ENCODE measurements at places on chromosomes 3 and 15.
A peak's percentile ranks its signal among the peaks of the same experiment; 100 is the strongest.

- DNase-seq, result peak; percentile 25
Observed at GRCh38 chr15:31303726-31304648, 22.6 kb upstream of the KLF13 start.

DNA sequence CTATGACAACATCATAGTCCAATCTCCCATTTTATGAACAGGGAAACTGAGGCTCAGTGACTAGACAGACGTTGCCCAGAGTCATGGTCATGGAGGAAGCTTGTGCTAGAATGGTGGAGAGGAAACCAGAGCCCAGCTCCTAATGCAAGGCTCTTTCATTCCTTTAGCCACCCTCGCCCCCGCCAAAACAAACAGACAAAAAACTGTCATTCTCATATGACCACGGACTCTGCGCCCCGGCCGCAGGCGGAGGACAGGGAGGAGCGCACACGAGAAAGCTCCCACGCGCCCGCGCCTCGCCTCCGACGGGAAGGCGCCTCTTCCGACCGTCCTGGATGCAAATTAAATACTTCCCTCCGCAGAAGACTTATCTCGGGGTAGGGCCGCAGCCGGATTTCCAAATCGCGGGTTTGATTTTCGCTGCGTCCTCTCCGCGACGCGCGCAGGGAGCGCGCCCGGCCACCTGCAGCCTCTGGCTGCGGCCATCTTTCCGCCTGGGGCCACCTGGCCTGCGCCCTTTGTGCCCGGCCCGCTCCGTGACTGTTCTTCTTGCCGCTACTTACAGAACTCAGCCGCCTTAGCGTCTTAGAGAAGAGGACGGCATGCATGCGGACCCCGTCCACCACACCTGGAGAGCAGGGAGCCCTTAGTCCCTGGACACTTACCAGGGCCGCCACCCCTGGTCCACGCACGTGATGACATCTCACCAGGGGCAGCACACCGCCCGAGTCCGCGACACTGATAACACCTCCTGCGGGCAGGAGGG, 670 bp upstream of the ATP13A3 start:
- peak; percentile 72 for DNase-seq

DNA sequence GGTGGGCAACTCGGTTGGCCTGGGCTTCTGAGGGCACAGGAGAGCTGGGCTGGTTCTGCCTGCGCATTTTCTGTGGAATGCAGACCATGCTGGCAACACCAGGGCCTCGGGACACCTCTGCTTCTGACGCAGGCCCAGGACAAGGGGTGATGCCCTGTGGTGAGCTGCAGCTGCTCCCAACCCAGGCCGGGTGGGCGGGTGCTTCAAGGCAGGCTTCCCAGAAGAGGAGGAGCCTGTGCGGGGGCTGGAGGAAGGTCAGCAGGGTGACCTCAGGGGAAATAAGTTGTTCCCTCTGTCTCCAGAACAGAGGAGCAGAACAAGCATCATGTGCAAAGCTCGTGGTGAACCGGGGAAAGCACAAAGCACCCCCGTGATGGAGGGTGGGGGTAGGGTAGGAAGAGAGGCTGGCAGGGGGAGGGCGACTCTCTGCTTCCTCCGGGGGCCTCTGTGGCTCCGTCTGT, 11.0 kb upstream of the PLXNA1 start:
- peak; percentile 37 for DNase-seq

GRCh38 chr15:99310745-99311144, 59.5 kb downstream of the LRRC28 start:
- no peak for DNase-seq

- DNase-seq, result no peak
Observed at GRCh38 chr3:165191491-165191890, 4.7 kb downstream of the SLITRK3 start.

GRCh38 chr3:113450911-113451310, 9.6 kb upstream of the CFAP44 start:
- DNase-seq, result no peak

DNA sequence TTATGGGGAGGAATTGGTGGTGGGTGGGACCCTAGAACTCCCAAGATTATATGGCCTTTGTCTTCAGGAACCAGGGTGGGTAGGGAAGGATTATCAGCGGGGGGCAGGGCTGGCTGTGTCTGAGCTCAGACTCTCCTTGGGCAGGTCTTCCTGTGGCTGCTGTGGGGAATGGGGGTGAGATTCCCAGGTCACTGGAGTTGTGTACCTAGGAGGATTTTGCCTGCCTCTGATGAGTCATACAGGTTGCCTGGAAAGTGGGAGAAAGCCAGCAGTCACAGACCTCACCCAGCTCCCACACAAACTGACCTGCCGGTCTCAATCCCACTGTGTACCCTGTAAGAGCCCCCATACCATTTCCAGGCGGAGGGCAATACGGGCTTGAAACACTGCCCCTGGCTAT, 209.9 kb upstream of the CNTN3 start:
- DNase-seq, result no peak

GRCh38 chr3:48709051-48709461, 8.0 kb downstream of the IP6K2 start:
- DNase-seq, result no peak

- no peak for DNase-seq
Observed at GRCh38 chr3:100151024-100151707, 36.9 kb upstream of the FILIP1L start.

- DNase-seq, result no peak
Observed at GRCh38 chr3:196553551-196553950, 14.8 kb downstream of the WDR53 start.

DNA sequence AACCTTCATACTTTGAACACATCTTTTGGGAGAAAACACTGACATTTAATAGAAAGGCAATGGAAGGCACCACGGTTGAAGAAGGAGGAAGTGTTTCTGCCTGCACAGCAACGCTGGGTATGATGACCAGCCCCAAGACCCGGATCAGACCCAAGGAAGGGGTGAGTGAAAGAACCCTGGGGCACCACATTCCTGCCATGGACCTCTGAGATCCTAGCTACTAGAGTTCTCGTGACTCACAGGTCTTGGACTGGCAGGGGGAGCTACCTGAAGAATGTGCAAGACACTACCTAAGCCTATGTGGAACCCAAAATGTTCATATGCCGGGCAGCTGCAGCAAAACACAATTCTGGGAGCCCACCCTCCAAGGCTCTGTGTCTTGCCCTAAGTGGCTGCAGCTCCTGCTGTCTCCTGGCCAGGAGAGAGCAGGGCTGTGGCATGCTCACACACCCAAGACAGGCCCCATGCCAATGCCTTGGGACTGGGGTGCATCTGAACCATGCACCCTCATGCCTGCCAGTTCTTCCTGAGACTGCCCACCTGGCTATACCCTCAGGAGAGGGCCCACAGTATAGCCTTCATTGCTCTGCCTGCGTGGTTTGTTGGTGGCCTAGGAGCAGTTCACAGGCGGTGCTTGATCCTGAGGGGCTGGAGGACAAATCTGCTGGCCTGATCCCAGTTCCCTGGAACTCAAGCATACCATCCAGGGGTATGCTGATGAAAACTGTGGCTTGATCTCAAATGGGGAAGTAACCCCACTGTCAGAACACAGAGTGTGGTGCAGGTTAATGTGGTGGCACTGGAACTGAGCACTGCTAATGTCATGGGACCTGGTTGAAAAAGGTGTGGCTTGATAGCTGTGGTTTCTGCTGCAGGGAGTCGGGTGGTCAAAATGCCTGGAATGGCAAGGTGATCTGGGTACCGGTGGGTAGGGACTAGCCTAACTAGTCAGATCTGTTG, 353.3 kb upstream of the ARHGEF26 start:
- DNase-seq, result no peak

DNA sequence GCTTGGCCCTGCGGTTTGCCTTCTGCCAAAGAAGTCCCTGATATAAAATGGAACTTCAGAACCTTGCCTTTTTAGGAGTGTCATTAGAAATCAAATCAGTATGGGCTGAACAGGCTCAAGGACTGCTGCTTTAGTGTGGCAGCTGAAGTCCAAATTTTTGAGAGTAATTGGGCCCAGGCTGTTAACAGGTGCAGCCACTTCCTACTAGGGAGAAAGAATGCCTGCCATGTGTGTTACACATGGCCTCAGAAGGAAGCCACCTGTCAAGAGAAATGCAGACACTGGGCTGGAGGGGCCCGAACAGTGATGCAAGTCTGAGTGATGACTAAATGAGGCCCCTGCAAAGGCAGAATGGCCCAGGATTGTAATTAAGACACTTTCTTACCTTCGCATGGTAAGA, 786.7 kb upstream of the CFAP20DC start:
- DNase-seq, result no peak

- no peak for DNase-seq
Observed at GRCh38 chr3:183252118-183252782, 803 bp upstream of the B3GNT5 start.

GRCh38 chr3:61665987-61666386, 104.6 kb downstream of the PTPRG start:
- DNase-seq, result no peak

DNA sequence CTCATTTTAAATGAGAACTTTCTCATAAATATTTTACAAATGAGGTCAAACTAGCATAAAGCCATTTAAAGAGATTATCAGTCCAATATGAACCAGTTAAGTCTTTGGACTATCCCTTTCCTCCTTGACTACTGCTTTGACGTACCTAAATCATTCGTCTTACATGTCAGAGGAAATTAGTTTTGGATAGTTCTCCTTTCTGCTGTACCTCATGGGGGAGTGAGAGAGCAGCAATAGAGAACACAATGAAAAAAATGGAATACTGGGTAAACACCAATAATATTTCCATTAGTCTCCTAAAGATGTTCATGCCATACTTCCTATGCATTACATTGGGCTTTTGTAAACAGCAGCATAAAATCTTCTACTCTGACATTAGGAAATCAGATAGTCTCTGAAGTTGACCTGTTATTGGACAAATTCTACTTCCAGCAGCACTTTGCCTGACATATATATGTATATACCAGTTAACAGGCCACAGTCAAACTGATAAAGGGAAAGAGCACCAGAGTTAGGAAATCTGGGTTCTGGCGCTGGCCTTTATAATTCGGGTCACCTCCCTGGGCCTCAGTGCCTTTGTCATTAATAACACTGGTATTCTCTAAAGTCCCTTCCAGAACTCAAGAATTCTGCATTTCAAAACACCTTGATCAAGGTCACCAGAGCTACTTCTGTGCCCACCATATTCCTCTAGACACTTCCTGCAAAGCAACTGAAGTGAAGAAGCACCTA, 26.8 kb downstream of the TIMMDC1 start:
- DNase-seq, result no peak

DNA sequence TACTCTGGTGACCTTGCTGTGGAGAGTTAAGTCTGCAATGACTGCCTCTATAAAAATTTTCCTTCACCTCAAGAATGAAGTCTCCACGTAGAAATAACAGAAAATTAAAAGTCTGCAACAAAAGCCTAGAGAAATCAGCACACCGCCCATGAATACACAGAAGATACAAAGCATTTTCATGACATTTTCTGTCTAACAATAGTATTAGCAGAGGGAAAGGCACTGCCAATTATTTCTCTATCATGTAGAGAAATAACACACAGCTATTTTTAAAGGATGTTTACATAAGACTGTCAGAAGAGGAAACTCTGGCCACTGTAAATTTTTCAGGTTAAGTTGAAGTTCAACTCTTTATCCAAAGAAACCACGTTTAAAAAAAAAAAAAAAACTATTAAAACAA, 80.8 kb downstream of the GSK3B start:
- DNase-seq, result no peak

DNA sequence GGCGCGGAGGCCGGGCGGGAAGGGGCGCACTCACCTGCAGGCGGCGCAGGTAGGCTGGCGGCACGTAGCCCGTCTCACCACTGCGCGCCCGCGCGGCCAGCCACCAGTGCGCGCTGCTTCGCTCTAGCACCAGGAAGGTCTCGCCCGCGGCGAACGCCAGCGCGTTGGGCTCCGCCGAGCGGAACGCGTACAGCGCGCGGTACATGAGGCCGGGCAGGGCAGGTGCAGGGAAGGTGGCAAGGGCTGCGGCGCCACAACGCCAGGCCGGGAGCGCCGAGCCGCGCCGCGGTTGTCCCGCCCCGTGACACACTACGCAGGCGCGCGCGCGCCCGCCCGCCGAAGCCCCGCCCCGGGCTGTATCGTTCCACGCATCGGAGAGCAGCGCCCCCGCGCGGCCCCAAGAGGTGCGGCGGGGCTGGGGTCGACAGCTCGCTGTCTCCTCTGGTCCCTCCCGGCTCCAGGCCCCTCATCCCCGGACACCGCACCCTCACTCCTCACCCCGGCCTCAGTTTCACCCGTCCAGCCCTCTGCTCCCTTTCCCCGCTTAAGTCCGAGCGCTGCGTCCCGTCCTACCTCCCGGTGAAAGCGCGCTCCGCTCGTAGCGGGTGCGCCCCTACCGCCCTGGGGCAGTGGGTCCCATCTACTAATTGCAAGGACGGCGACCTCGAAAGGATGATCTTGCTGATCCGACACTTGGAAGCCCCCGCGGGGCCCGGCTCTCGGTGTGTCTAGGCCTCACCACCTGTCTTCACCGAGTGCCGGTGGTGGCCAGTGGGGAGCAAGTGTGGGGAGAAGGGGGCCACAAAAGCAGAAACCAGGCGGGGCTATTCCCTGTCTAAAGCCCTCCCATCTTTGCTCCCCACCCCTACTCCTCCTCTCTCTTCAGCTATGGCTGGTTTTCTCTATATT, at the start of gene NCKIPSD:
NCKIPSD (minus strand) TSS at position 313 of the 909 bp plus-strand sequence; CDS start at position 205, 108 bp downstream.
- DNase-seq, result peak; percentile 97

- peak; percentile 61 for DNase-seq
Observed at GRCh38 chr15:65818927-65819562, 27.0 kb upstream of the DENND4A start.

GRCh38 chr3:62604298-62604697, 230.9 kb upstream of the FEZF2 start:
- no peak for DNase-seq

DNA sequence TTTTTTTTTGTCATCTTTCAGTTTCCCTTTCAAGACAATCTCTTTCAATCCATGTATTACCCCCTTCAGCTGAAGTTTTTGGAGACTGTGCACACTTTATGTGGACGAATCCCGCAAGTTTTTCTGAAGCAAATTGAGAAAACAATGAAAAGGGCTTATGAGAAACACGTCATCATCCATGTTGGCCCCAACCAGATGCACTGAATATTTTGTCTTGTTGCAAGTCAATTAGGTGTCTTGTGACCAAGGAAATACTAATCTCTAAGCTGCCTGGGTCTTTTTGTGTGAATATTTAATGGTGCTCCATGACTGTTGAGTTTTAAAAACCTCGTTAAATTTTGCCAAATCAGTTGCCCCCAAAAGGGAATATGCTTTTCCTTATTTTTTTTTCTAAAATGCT, 21.7 kb upstream of the PPP4R2 start:
- DNase-seq, result no peak

DNA sequence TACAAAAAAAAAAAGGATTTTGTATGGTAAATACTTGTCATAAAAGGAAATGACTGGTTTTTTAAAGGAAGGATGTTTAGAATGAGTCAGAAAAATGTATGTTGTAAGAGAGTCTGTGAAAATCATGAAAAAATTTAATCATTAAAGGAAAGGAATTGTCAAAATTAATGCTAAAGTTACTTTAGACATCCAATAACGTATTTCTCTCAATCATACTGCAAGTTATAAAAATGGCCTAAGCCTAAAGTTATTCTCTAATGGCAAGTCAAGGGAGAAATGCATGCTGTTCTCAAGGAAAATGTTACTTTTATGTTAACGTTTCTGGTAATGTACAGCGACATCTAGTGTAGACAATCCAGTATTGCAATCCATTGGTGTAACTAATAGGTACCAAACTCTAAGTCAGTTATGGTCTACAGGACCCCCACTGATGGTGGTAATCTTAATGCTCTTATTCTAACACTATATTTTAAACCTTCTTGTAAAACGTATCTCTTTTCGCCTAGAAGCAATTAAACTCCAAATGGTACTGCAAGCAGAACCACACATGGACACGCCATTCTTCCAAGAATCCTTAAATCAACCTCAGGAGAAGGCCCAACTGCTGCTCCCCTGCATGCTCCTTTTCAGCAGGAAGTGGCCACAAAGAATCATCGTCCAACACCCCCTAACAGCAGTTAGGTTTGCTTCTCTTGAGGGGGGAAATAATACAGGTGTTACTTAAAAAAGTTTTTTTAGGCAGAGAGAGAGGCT, 35.2 kb downstream of the NCEH1 start:
- peak; percentile 43 for DNase-seq
